ENCODE measurements at places on chromosomes 7 and 10. TPM values are rescaled to one million over a fixed set of nuclear protein-coding genes. Genes with fewer than 3 reads are reported as not detected.

Gene CEP41
- 14.1 TPM for total RNA-seq

Gene PLCE1
- total RNA-seq = 5.8 TPM

Gene MGAM2
- total RNA-seq = 0.01 TPM

Gene SLC13A1
- total RNA-seq = not detected

Gene OPALIN
- total RNA-seq = not detected

Gene RBP3
- total RNA-seq = not detected

Gene HTR5A
- not detected for total RNA-seq

Gene FAM25A
- not detected for total RNA-seq

Gene INMT
- not detected for total RNA-seq

Gene AKR1D1
- total RNA-seq = not detected

Gene UPK3B
- total RNA-seq = 10.2 TPM

Gene ADCYAP1R1
- total RNA-seq = 0.09 TPM

Gene ACSM6
- not detected for total RNA-seq

Gene STN1
- 19.2 TPM for total RNA-seq

Gene OR6V1
- total RNA-seq = not detected

Gene PDE6C
- total RNA-seq = not detected

Gene GPRIN2
- total RNA-seq = 37.6 TPM

Gene ARMC3
- total RNA-seq = 0.55 TPM

Gene TMEM254
- 18.5 TPM for total RNA-seq

Gene RAB19
- not detected for total RNA-seq

Gene HYAL4
- total RNA-seq = not detected

Gene HACD1
- 64.4 TPM for total RNA-seq

Gene GRM3
- not detected for total RNA-seq

Gene TMEM236
- total RNA-seq = 0.07 TPM

Gene HECW1
- 12.7 TPM for total RNA-seq

Gene CTNNA3
- total RNA-seq = not detected

Gene TSPAN15
- total RNA-seq = 113 TPM

Gene PHYHIPL
- total RNA-seq = 0.31 TPM

Gene NET1
- 68.5 TPM for total RNA-seq

Gene HMX2
- 0.13 TPM for total RNA-seq

Gene CCZ1B
- total RNA-seq = 20.7 TPM

Gene BZW2
- total RNA-seq = 103 TPM

Gene ZSCAN21
- total RNA-seq = 12.4 TPM

Gene FAM237B
- not detected for total RNA-seq

Gene MMD2
- not detected for total RNA-seq

Gene BHLHA15
- 0.39 TPM for total RNA-seq

Gene PRLHR
- total RNA-seq = not detected

Gene ZNF479
- total RNA-seq = not detected

Gene MLXIPL
- 1.2 TPM for total RNA-seq

Gene PLEKHS1
- 0.09 TPM for total RNA-seq

Gene GNGT1
- not detected for total RNA-seq

Gene ADAM12
- 5.4 TPM for total RNA-seq

Gene RPEL1
- 0.07 TPM for total RNA-seq

Gene AFAP1L2
- total RNA-seq = 22.9 TPM

Gene EXOC6
- 15.4 TPM for total RNA-seq

Gene AP3M1
- total RNA-seq = 28.1 TPM

Gene ADAM22
- 0.38 TPM for total RNA-seq

Gene PIP
- total RNA-seq = 0.18 TPM

Gene CALCR
- total RNA-seq = not detected

Gene HSPA12A
- total RNA-seq = 12.6 TPM

Gene NXPH1
- total RNA-seq = not detected
